NCI-H1417 treated with DMSO at 0.1 percent for 48 hours (cell line): ENCODE measurements at places on chromosomes 5 and 9.

DNA sequence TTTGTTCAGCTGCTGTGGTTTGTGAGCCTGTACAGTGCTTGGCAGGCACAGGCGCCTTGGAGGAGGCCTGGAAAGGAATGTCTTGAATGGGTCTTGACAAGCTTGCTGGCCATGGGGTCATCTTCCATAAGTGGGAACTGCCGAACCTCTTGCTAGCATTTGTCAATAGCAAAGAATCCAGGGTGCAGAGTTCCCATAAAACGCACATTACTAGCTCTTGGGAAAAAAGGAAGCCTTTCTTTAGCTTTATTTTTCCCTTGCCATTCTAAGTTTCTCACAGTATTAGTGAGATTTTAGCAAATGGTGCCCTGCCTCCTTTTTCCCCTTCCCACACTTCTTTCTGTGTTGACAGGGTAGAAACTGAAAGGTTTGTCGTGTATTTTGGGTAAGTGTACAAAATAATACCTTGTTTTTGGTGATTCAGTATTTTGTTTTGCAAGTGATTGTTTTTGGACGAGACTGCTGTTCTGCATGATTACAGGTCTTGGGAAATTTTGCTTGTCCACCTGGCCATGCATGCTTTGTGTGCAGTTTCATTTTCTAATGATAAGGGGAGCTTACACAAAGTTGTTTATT, 82.0 kb downstream of the ADGRV1 start:
- no peak for DNase-seq

GRCh38 chr9:93974151-93974550, 19.0 kb upstream of the BARX1 start:
- DNase-seq, result no peak

GRCh38 chr5:129094924-129095899, 663 bp downstream of the ISOC1 start:
- no peak for DNase-seq

DNA sequence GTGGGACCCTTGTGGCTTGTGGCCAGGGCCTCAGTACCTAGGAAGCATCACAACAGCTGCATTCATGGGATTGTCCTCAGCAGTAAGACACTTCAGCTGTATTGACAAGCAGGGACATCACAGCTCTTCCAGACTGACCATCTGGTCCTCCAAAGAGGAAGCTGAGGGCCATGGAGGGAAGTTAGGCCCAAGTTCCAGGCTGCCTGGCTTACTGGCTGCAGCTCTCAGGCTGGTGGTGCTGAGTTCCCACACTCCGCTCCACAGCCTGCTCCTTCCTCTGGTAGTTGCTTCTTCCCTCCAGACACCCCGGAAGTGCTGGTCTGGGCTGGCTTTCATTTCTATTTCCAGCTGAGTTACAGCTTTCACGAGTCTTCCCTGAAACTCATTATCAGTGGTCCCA, 5.7 kb upstream of the STING1 start:
- DNase-seq, result no peak

DNA sequence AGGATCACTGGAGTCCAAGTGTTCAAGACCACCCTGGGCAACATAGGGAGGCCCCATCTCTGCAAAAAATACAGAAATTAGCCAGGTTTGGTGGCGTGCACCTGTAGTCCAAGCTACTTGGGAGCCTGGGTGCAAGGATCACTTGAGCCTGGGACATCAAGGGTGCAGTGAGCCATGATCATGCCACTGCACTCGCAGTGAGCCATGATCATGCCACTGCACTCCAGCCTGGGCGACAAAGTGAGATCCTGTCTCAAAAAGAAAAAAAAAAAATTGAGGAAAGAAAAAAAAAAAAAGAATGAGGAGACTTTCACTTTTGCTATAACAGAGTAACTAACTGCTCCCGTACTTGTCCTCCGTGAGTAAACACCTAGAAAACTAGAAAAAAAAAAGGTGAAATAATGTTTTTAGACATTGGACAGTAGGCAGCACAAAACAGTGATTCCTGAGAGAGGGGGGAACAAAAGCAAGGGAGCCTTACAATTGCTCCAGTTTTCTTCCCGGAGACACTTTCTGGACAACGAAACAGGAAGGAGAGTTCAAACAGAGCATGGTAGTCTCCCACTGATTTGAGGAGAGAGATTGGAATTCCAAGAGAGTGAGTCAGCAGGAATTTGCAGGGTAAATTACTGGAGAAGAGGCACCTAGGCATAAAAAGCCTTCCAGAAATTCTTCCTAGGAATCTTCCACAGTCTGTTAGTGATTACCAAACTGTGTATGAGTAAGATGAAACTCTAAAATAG, 6.9 kb upstream of the ZBTB5 start:
- DNase-seq, result no peak

DNA sequence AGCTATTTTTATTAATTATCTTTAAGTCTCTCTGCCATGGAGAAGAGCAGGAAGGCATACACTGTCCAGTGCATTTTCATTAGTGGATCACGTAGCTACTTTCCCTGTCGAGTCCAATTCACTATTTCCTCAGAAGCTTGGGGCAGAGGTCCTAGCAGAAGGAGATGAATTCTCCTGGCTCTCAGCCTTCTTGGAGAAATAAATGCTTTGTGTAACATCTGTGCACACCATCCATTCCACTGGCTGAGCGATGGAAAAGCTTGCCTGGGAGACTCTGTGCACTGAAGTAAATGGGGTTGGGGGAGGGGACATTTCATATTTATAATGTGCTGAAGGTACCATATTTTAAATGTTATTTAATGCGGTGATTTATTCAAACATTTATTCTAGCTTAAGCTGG, 23.4 kb downstream of the PROP1 start:
- no peak for DNase-seq

DNA sequence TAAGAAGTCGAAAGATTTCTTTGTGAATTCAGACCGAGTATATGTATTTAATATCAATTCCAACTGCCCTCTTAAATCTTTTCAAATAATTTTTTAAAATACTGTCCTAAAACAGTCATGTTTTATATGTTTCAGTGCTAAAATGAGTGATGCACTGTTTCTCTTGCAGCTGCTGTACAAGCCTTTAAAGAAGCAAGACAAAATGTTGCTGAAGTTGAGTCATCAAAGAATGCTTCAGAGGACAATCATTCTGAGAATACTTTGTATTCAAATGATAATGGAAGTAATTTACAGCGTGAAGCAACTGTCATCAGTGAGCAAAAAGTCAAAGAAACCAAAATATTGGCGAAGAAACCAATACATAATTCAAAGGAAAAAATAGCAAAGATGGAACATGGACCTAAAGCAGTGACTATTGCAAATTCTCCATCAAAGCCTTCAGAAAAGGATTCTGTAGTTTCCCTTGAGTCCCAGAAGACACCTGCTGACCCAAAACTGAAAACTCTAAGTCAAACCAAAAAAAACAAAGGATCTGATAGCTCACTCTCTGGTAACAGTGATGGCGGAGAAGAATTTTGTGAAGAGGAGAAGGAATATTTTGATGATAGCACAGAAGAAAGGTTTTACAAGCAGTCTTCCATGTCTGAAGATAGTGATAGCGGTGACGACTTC, 58.0 kb downstream of the LOX start:
- no peak for DNase-seq

DNA sequence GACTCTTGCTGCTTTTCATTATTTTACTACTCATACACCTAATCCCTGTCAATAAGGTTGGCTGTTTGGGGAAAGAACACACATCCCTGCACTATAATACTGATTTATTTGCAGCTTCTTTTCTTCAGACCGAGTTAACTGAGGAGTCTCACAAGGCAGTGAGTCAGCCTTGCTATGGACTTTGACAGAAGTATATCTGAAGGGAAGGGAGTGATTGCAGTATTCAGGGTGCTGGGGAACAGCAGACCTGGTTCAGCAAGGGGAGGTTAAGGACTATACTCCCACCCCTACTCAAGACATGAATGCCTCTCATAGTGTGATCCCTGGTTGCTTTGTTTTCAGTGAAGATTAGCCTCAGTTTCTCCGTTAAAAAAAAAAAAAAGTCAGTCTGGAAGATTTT, 99.8 kb downstream of the TLE4 start:
- DNase-seq, result no peak

DNA sequence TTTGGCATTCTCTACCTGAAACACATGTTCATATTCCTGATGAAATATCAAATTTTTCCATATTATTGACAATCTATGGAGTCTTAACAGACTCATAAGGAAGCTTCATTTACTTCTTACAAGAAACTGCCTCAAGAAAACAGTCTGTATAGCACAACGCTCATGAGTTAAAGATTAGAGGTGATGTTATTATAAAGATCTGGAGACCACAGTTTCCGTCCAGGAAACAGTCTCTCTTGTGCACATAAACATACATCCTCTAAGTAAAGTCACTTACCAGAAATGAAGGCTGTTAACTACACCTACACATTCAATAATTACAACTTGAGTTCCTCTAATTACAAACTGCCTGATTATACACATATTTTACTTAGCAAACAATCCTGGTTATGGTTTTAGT, 86.9 kb downstream of the RAPGEF6 start:
- no peak for DNase-seq

DNA sequence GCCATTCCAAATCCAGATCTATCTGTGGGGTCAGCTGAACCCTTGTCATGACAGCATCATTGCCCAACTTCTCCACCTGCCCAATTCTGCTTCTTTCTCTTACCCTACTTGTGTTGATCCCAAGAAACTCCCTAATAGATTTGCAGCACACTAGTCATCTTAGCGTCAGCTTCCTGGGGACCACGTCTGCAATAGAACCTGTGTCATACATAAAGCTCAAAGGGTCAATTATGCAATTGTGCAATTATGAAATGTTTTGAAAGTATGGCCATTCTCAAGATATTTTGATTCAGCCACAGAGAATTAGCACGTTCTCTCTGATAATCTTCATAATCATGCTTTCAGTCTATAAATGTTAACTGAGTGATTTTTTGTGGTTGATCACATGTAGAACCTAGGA, 87.4 kb upstream of the PAPPA start:
- no peak for DNase-seq
